ENCODE measurements at places on chromosomes 4 and X. TPM values are rescaled to one million over a fixed set of nuclear protein-coding genes. Genes with fewer than 3 reads are reported as not detected.

Gene PNMA6A
- 3.7 TPM for total RNA-seq

Gene MAGIX
- 3.1 TPM for total RNA-seq

Gene PSAPL1
- not detected for total RNA-seq

Gene LDB2
- 39.8 TPM for total RNA-seq

Gene ADAM29
- not detected for total RNA-seq

GRCh38 chr4:55762819-55763218 lies 56.8 kb upstream of the EXOC1L start:
- no peaks in the 10 kb centered on the region for H3K36me3 ChIP-seq
- no peaks in the 10 kb centered on the region for H3K27me3 ChIP-seq

DNA sequence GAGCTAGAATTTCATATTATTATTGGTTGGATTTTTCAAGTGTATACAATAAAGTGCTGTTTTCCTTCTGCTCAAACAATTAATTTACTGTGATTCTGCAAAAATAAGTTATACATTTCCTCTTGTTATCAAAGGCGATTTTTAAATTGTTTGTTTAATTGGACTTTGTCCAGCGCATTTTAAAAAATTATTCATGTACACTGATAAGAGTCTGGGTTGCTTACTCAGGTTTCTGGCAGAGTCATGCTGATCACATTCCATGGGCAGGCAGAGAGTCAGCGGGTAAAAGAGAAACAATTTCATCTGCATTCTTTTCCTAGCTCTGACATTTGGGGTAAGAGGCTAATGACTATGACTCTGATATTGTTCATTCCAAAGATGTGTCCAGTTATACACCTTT lies 8.9 kb downstream of the FAT4 start:
- DNase-seq: peak; percentile 46
- H3K4me3 ChIP-seq: no peak overlapping the region
- no peak overlapping the region for H3K27ac ChIP-seq
- H3K36me3 ChIP-seq: no peaks in the 10 kb centered on the region

DNA sequence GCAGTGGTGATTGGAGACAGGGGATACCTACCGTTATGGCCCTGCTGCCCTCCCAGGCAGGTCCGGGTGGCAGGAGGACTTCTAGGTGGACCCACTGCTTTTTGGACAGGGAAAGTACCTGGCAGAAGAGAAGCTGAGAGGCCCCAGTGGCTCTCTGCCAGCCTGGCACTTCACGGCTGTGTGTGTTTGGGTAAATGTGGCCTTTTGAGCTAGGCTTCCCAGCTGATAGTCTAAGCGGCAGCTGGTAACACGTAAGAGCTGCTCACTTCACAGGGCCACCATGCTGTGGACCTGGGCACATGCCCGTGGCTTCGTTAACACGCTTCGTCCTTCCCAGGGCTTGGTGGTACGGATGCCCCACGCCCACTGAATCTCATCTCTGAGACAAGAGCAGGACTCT lies 92.0 kb upstream of the CLCN4 start:
- no peaks in the 10 kb centered on the region for H3K36me3 ChIP-seq
- no peak overlapping the region for H3K27ac ChIP-seq
- no peaks in the 10 kb centered on the region for H3K4me1 ChIP-seq

- no peaks in the 10 kb centered on the region for H3K27me3 ChIP-seq
- no peak overlapping the region for H3K4me3 ChIP-seq
- H3K36me3 ChIP-seq: no peaks in the 10 kb centered on the region
Measured at GRCh38 chr4:102321260-102321995, 23.9 kb downstream of the SLC39A8 start.

DNA sequence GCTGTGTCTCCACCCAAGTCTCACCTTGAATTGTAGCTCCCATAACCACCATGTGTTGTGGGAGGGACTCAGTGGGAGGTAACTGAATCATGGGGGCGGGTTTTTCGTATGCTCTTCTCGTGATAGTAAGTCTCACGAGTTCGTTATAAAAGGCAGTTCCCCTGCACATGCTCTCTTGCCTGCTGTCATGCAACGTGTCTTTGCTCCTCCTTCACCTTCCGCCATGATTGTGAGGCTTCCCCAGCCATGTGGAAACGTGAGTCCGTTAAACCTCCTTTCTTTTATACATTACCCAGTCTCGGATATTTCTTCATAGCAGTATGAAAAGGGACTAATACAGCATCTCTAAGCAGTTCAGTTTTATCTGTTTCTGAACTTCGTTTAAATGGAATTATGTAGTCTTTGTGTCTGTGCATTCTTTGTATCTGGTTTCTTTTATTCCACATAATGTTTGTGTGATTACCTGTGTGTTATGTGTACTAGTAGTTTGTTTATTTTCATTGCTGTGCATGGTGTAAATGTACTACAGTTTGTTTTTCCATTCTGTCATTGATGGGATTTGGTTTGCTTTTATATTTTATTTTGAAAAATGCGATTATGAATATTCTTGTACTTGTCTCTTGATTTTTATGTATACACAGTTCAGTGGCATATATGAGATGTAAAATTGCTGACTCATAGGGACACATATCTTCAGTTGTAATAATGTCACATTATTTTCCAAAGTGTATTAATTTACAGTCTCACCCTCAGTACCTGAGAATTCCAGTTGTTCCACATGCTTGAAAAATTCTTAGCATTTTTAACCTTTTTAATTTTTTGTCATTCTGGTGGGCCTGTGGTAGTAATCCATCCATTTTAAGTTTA lies 304.9 kb downstream of the GBA3 start:
- no peak for DNase-seq
- no peaks in the 10 kb centered on the region for H3K36me3 ChIP-seq
- no peak overlapping the region for H3K27ac ChIP-seq
- H3K4me1 ChIP-seq: no peaks in the 10 kb centered on the region
- no peak overlapping the region for H3K4me3 ChIP-seq

DNA sequence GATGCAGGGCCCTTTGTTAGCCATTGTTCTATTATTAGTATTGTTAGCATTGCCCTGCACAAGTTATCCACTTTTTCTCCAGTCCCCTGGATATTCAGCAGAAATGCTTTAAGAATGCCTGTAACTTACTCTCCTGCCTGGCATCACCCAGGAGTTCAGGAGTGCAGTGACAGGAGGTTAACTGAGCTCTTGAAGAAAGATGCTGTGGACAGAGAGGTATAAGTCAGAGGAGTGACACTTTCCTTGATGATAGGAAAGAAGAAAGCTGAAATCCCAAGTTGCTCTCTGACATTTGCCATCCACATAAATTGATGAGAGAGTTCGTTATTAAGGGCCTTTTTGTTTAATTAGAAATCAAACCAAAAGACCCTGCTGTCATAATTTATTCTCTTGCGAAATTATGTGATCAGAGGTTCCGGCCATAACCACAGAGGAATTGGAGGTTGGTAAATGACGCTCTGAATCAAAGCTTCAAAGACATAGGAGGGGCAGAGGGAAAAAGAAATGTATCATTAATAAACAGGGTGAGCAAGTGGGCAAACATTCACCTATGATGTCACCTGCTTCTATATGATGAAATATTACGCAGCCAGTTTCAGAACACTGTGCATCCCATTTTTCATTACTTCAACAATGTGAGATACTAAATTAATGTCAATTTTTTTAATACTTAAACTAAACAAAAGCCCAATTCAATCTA lies 230.2 kb upstream of the JADE1 start:
- no peak overlapping the region for H3K27ac ChIP-seq
- no peak for DNase-seq
- H3K36me3 ChIP-seq: no peaks in the 10 kb centered on the region

- H3K36me3 ChIP-seq: no peaks in the 10 kb centered on the region
- no peak for DNase-seq
- H3K27ac ChIP-seq: no peak overlapping the region
- no peak overlapping the region for H3K4me3 ChIP-seq
- H3K4me1 ChIP-seq: no peaks in the 10 kb centered on the region
Measured at GRCh38 chr4:73868206-73869129, 725 bp upstream of the CXCL1 start.

DNA sequence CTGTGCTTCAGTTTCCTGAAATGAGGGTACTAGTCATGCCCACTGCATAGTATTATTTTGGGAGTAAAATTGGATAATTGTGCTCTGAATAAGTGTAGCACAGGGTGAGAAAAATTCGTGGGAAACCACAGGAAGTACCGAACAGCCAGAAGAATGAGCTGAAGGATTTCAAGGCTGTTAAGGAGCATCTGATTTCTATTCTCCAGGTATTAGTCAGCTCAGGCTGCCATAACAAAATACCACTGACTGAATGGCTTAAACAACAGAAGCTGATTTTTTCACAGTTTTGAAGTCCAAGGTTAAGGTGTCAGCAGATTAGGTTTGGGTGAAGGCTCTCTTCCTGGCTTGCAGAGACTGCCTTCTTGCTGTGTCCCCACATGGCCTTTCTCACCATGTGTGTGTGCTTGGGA lies 41.9 kb downstream of the WWC2 start:
- no peak for DNase-seq
- H3K27me3 ChIP-seq: no peaks in the 10 kb centered on the region
- H3K4me1 ChIP-seq: peaks cover 18% of the 10 kb centered on the region
- no peak overlapping the region for H3K4me3 ChIP-seq

- H3K4me3 ChIP-seq: no peak overlapping the region
- no peaks in the 10 kb centered on the region for H3K36me3 ChIP-seq
- H3K27me3 ChIP-seq: no peaks in the 10 kb centered on the region
- no peak overlapping the region for H3K27ac ChIP-seq
- H3K4me1 ChIP-seq: no peaks in the 10 kb centered on the region
- no peak for DNase-seq
Measured at GRCh38 chrX:42823443-42823842, 45.5 kb upstream of the PPP1R2C start.

Data from adrenal gland (tissue), 19 donors.